Aorta (tissue), 5 donors: ENCODE measurements at places on chromosomes 12 and 14. TPM values are rescaled to one million over a fixed set of nuclear protein-coding genes. Genes with fewer than 3 reads are reported as not detected.

GLS2 gene
- 1.4 TPM for polyA plus RNA-seq

AQP6 gene
- polyA plus RNA-seq: not detected

GRCh38 chr12:6183689-6184428 is 16.3 kb upstream of the CD9 start:
- peak; percentile 24 for DNase-seq

DNA sequence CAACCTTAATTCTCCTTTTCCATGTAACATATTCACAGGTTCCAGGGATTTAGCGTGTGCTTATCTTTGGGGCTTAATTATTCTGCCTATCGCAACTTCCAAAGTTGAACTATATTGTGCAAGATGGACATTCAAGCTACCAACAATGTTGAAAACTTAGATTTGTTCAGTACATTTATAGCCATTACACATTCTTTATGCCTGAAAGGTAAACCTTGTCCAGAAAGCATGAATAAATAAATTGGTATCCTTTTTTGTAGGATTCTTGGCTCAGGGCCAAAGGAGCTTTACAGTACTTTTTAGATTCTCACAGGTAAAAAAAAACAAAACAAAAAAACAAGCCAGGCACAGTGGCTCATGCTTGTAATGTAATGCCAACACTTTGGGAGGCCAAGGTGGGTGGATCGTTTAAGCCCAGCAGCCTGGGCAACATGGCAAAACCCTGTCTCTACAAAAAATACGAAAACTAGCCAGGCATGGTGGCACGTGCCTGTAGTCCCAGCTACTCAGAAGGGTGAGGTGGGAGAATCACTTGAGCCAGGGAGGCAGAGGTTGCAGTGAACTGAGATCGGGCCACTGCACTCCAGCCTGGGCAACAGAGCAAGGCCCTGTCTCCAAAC is 3.3 kb downstream of the C12orf56 start:
- DNase-seq: no peak

DNA sequence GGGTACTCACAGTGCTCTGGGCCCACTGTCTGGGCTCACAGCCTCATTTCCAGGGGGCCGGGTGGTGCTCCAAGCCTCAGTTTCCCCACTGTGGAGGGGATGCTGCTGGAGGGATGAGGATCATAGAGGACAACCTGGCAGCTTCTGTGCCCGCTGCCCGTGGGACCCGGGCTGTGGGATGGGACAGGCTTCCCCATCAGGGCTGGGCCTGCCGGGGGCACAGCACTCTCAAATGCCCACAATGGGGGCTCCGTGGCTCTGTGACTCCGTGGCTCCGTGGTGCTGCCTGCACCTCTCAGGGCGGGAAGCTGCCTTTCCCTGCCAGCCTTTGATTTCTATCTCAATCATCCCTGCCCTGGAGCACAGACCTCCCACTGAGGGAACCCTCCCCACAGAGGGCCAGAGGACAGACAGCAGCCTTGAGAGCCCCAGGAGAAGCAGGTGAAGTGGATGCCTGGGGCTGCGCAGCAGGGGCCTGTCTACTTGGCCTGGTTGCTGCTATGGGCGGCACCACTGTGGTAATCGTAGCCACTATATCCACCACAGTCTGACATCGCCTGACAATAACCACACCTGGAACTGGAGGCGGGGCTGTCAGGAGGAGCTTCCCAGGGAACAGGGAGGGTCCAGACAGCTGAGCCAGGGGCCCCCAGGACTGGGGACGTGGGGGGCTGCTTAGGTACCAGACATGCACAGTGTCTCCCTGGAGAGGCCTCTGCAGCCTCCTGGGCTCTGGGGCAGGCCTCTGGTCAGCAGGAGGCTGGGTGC is 375.9 kb downstream of the TMEM121 start:
- DNase-seq: no peak

- DNase-seq: no peak
Observed at GRCh38 chr12:15244341-15244740, 23.1 kb upstream of the RERG start.

- DNase-seq: no peak
Observed at GRCh38 chr12:92511786-92512185, 191.0 kb upstream of the PLEKHG7 start.

GRCh38 chr12:8781381-8782127 is 40.9 kb upstream of the A2ML1 start:
- DNase-seq: no peak

DNA sequence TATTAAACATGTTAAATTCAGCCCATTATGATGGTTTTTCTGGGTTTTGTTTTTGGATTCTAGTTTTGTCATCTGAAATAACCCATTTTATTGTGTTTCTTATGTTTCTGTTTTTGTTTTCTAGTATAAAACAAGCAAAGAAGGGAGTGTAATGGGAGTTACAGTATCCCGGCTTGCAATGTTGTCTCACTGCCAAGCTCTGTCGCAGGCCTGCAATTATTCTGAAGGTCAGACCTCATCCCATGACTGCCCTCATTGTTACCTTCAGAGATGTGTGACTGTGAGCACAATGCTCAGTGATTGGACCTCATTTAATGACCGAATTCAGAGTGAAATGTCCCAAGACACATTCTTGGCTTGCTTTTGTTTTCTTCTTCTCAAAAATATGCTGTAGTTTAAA is 73.0 kb upstream of the ATF1 start:
- DNase-seq: no peak

DNA sequence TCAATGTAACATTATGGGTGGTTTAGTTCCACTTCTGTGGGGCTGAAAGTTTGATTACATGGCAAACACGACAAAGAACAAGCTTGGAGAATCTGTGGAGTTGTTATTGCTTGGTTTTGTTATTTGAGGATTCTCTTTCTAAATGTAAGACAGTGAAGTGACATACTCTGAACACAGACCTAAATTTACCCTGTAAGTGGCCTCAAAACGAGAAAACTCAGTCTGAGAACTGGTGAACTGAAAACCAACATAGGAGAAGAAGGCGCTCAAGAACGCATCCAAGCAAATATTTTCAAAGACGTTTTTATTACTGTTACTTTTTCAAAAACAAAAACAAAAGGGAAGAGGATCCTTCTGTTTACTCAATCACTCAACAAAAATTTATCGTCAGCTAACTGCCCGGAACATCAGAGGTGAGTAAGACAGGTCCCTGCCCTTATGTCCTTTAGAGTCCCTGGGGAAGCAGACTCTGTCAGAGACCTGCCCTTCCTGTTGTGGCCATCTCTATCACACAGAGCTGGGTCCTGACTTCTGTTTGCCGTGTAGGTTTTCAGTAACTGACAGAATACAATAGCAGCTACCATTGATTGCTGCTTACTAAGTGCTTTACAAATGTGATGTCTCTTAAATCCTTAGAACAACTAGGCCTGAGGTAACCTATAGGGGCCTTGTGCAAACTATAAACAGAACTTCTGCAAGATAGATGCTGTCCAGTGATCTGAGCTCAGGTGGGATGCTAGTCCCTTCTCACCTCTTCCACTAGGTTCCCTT is 79.3 kb upstream of the C12orf71 start:
- no peak for DNase-seq

DNA sequence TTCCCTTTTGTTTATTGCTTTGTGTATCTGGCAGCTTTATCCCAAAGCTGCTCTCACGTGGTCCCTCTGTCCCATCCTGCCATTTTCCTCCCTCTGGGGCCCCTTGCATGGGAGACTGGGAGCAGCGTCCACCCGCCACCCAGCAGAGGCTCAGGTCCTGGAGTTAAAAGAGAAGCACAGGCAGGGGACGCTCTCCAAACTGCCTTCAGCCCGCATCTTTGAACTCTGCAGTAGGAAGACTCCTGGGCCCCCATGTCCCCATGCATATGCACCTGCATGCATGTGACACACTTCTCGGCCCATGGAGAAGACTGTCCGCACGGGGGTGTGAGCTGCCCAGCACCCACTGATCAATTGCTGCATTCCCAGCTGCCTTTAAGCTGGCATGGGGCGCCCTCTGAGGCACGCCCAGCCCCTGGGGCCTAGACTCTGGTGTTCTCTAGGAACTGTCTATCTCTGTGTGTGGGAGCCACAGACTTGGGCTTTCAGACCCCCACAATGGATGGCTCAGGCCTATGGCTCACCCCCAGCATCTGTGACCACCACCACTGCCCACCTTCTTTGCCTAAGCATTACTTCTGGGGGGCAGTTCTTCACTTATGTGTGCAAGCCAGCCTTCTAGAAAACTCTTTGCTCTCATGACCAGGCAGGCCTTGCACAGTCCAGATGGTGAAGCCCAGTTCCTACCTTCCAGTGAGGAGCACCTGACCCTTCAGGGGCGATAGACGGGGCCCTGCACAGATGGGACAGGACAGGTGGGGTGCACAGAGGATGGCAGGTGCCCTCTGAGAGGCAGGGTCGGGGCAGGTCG is 96.1 kb upstream of the DIO3 start:
- DNase-seq: no peak
